Activated CD8-positive, alpha-beta memory T cell treated with anti-CD3 and anti-CD28 coated beads, Interleukin-2, amount 10 ng/mL, durations not matched to agents 7 days and 5 days (primary cell): ENCODE measurements at places on chromosomes 5 and 9. TPM values are rescaled to one million over a fixed set of nuclear protein-coding genes. Genes with fewer than 3 reads are reported as not detected.

Gene AFAP1L1
- not detected for total RNA-seq

Gene FBN2
- not detected for total RNA-seq

Gene RLN2
- total RNA-seq, result 4.0 TPM

Gene PCDHGA3
- total RNA-seq, result 0.15 TPM

Gene SPINK13
- total RNA-seq, result not detected

Gene SUSD3
- total RNA-seq, result 67.3 TPM

Gene CLIC3
- 3.8 TPM for total RNA-seq

Gene ANKRD34B
- not detected for total RNA-seq

Gene C9orf153
- total RNA-seq, result 0.38 TPM

Gene OR5C1
- total RNA-seq, result not detected

Gene INSL4
- not detected for total RNA-seq

Gene MYMK
- total RNA-seq, result not detected

Gene OR1Q1
- not detected for total RNA-seq

Gene UNC5A
- total RNA-seq, result not detected

Gene WNK2
- not detected for total RNA-seq

Gene PCDHB15
- not detected for total RNA-seq

Gene CTXN3
- not detected for total RNA-seq

Gene FRMD3
- 0.33 TPM for total RNA-seq

Gene UQCRQ
- 344 TPM for total RNA-seq

Gene PCDHA8
- not detected for total RNA-seq

Gene SERINC5
- total RNA-seq, result 38.0 TPM

Gene DIRAS2
- not detected for total RNA-seq

Gene TRPM3
- total RNA-seq, result not detected

Gene GMCL2
- total RNA-seq, result not detected

Gene DRD1
- total RNA-seq, result not detected

Gene UBAC1
- total RNA-seq, result 36.5 TPM

Gene ERGIC1
- total RNA-seq, result 34.7 TPM

Gene ACSL6
- 7.0 TPM for total RNA-seq

Gene FGFR4
- total RNA-seq, result 1.1 TPM

Gene ZBED3
- total RNA-seq, result 0.80 TPM

Gene PCDHAC2
- not detected for total RNA-seq

Gene GDF9
- total RNA-seq, result 0.67 TPM

Gene SLIT3
- not detected for total RNA-seq

Gene QRFP
- total RNA-seq, result not detected

Gene GABRA1
- not detected for total RNA-seq

Gene INVS
- total RNA-seq, result 21.3 TPM

Gene IRGM
- total RNA-seq, result 1.7 TPM

Gene SHC3
- total RNA-seq, result not detected

Gene PROB1
- 6.3 TPM for total RNA-seq

Gene ADAMTS19
- not detected for total RNA-seq
